Pulmonary artery endothelial cell (primary cell): ENCODE measurements at places on chromosomes 2 and 18. TPM values are rescaled to one million over a fixed set of nuclear protein-coding genes. Genes with fewer than 3 reads are reported as not detected.

- DNase-seq: no peak
Measured at GRCh38 chr2:123688231-123688940, 336.7 kb upstream of the CNTNAP5 start.

DNA sequence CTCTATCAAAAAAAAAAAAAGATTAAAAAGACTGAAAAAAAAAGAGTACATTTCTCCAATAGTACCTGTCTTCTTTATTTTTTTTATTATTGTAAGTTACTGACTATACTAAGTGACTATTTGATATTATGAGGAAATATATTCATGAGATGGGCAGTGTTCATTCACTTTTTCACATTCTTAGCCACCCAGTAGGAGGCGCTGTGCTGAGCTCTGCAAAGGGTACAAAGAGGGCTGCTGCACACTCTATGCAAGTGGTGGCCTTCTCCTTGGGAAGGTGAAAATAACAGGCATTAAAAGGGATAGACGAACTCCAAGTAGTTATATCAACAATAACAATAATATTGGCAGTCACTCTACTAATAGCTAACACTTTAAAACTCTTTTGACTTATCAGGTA lies 1034.9 kb upstream of the FANCL start:
- DNase-seq: no peak

DNA sequence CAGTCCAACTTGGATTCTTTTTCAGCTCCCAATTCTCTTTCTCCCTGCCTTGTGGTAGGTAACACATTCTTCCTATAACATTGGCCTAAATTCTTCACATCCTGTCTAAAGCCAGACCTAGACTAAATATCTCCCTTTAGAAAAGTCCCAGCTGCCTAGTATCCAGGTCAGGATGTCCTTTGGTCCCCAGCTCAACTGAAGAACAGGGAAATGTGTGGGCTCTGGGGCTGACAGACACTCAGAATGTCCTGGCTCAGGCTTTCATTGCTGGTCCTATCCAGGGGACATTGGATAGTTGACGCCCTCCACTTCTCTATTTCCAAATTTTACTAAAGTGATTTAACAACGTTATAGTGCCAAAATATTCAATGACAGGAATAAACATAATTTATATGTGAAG lies 219.3 kb downstream of the PID1 start:
- DNase-seq: no peak

The NTSR2 gene
- not detected in 2 replicates for total RNA-seq

DNA sequence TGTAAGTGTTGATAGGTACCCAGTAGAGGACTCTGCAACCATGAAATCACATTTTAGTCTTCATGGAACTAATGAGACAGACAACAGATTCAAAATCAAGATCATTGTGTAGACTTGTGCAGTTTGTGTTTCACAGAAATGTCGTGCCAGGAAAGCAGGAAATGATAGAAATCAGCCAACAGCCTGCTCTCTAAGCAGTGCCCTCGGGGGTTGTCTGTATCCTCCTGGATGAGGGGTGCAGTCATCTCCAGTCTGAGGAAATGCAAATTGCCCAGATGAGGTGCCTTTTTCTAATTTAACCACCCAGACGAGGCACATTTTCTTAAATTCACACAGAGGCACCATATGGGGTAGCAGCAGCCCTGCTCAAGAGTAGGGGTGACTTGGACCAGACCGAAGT lies 663.1 kb downstream of the XIRP2 start:
- no peak for DNase-seq

The SERPINB12 gene
- not detected in 2 replicates for total RNA-seq

The FRZB gene
- total RNA-seq: 0.04 TPM in 1 of 2 replicates, not detected in the other

DNA sequence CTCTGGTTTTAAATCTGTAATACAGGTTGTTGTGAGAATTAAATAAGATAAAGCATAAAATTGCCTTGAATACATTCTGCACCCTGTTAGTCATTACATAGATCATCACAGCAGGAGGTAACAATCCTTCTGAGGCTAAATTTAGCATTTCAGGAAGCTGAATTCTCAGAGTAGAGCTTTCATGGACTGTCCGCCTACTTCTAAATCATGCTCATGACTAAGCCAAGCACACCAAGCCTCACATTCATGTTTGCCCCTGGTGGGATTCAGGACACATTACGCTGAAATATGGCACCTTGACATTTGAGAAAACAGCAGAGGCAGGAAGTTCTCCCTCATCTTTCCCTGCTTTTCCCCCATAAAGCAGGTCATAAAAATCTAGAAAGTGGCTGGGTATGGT lies 16.6 kb upstream of the PIK3C3 start:
- no peak for DNase-seq

- DNase-seq: no peak
Measured at GRCh38 chr2:240672701-240673190, 9.9 kb downstream of the AQP12B start.

The VSNL1 gene
- total RNA-seq: not detected in 2 replicates
